ENCODE measurements at places on chromosomes 3 and 15.

DNA sequence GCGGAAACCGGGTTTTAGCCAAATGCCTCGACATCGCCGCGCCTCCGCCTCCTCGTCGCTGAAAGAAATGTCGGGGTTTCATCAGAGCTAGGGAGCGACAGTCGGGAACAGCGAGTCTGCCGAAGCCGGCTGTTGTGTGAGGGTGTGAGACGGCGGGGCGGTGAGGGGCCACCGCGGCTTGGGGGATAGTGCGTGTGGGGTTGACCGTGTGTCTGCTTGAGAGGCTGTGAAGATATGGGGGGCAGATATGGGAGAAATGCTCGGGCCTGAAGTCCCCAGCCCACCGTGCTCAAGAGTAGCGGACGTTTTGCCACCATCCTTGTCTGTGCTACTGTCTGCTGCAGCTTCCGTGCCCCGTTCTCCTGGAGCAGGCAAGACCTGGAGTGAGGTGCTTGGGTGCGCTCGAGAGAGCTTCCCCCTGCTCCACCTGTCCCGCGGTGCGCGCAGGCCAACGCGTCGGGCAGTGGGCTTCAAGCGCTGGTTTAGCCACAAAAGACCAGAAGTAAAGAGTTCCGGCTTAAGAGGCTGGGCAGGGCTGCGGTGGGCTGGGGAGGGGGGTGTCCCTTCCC is 716 bp upstream of the ISLR2 start:
- DNase-seq = no peak

- no peak for DNase-seq
Measured at GRCh38 chr15:88185584-88185983, 71.0 kb downstream of the NTRK3 start.

DNA sequence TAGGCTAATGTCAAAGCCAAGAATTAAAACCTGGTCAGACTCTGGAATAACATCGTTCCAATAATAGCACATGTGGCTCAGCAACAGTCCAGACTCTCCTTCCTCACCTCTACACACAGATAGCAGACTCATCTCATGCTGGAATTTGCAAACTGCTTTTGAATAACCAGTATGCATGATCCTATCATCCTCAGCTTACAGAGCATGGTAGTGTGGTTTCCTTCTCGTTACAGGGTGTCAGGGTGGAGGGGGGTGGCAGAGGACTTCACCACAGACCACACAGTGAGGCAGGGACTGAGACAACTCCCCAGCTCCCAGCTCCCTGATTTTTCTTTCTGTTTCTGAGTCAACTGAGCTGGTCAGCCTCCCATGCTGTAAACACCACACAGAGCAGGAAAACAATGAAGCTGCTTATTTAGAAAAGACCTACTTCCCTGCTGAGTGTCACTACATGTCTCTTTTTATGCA is 101.6 kb downstream of the RPL22L1 start:
- DNase-seq = no peak

DNA sequence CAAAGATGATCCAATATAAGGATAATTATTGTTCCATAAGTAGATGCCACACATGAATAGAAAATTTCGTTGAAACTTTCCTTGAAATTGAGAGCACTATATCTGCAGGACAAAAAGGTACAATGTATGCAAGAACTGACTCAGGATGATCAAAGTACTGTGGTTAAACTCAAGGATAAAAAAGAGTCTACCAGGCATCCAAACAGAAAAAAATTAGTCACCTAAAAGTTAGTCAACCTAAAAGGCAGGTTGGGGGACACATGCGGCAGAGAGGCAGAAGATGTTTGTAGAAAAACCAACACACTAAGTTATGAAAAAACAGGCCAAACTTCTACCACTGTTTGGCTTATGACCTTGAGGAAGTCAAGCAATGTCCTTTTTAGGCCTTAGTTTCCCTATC is 68.7 kb downstream of the GSK3B start:
- DNase-seq = peak; percentile 7

GRCh38 chr3:115912372-115912771 is 289.1 kb downstream of the GAP43 start:
- DNase-seq = no peak

DNA sequence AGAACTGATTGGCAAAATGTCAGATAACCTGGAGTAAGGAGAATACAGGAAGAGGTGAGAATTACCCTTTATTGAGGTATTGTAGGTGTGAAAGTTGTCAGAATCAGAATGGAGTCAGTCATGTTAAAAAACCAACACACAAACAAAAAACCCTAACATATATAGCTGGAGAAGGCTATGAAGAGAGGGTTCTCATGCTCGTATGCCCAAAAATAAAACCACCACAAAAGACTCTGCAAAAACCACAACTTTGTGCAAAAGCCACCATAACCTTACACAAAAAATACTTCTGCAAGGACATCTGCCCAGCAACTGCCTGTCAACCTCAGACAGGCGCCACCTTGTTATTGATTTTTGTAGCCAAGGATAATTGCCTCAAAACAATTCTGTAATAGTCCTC is 136.0 kb downstream of the CD47 start:
- DNase-seq = no peak

DNA sequence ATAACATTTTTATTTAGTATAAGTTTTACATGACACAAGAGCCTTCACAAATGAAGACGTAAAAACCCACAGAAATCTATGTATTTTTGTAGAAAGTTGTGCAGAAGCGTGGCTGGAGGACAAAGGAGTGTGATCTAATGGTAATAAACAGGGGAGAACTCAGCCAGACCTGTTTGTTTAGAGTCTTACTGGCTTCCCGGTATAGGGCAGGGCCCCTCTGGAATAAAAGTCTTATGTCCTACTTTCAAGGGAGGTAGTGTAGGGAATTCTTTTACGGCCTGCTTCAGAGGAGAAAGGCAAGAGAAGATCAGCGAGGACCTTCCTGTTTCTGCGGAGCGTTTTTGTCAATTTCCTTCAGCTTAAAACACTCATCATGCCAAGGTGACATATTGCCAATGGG is 103.6 kb downstream of the TGFBR2 start:
- no peak for DNase-seq

DNA sequence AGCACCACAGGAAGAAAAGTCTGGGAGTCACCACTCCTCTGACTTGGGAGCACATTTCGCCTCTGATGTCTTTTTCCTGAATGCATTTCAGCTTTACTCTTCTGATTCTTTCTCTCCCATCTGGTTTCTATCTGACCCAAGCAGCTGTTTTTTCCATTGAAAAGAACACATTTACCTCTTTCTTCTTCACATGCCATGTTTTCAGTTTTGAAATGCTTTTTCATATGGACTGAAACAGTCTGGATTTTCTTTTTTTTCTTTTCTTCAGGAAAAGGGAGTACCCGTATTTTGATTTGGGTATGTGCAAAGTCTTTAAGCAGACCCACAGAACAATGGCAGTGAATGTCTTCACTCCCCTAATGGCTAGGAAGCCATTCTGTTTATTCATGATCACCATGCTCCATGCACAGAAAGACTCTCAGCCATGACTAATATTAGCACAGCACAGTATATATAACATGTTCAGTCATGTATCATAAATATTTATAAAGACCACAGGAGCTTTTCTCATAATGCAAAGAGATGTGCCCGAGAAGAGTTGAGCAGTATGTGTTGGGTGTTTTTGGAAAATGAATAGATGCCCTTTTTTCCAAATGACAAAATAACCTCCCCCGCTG is 82.7 kb upstream of the LRIG1 start:
- no peak for DNase-seq

GRCh38 chr3:117600112-117600511 is 890.5 kb downstream of the TUSC7 start:
- DNase-seq = no peak

- no peak for DNase-seq
Measured at GRCh38 chr3:32540899-32541298, 29.8 kb downstream of the DYNC1LI1 start.

GRCh38 chr3:11556851-11557644 is 86.7 kb downstream of the VGLL4 start:
- no peak for DNase-seq

GRCh38 chr3:58059349-58060321 is 51.4 kb downstream of the FLNB start:
- no peak for DNase-seq

GRCh38 chr3:47092090-47092489 is 71.8 kb downstream of the SETD2 start:
- no peak for DNase-seq

DNA sequence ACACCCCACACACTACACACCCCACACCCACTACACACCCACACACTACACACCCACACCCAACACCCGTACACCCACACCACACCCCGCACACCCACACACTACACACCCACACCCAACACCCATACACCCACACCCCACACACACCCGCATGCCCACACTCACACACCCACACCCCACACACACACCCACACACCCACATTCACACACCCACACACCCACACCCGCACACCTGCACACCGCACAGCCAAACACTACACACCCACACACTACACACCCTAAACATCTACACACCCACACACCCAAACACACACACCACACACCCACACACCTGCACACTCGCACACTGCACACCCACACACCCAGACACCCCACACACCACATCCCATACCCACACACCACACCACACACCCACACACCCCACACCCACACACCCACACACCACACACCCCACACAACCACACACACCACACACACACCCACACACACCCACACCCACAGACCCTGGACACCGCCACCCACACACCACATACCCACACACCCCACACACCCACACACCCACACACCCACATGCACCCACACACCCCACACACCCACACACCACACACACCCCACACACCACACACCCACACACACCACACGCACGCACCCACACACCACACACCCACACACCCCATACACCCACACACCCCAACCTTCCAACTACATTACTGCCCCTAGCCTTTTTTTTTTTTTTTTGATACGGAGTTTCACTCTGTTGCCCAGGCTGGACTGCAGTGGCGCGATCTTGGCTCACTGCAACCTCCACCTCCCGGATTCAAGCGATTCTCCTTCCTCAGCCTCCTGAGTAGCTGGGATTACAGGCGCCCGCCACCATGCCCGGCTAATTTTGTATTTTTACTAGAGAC is 16.9 kb downstream of the CEP19 start:
- DNase-seq = no peak

- DNase-seq = no peak
Measured at GRCh38 chr3:166900866-166901577, 479.1 kb downstream of the ZBBX start.

DNA sequence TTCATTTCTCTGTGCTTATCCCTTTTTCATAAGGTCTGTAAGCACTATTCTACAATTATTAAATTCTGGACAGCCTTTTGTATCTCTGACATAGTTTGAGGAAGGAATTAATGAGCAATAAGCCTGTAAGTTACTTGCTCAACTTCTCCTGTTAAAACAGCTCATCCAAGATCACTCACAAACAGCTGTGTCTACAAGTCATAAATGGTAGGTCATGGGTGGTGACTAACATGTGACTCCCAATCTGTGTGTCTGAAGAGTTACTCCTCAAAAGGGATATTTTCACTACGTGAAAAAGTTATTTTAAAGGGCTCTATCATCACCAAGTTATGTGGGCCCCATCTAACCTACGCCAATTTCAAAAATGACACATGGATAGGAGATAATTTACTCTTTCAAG is 145.2 kb upstream of the CBLB start:
- DNase-seq = peak; percentile 83

DNA sequence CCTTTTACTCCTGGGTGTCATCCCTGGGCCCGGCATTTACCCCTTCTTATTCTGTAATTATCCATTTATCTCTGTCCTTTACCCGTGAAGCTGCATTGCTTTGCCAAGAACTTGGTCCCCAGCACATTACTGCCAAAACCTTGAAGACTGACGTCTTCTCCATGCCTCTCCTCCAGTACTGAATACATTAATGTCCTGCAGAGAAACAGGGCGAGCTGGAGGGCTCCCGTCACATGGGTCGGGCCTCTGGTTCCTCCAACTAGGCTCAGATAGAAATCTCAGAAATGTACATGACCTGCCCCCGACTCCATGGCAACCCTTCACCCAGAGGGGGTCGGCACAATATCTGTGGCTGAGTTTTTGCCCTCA is 445 bp downstream of the EFCAB12 start:
- no peak for DNase-seq

DNA sequence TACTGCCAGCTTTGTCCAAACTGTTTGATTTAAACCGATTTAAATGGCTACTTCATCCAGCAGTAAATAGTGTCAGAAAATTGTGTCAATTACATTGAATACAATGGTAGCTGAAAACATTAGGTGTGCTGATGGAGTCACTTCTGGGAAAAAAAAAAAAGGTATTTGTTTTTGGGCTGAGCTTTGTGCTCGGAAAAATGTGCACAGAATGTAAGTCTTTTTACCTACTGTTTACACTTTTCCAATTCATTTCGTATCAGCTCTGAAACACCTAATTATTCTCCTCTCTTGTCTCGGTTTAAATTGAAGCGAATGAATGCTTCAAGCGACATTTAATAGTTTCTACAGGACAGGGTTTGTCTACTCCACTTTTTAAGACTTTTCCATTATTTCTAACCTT is 1078.4 kb downstream of the ROBO1 start:
- DNase-seq = no peak

DNA sequence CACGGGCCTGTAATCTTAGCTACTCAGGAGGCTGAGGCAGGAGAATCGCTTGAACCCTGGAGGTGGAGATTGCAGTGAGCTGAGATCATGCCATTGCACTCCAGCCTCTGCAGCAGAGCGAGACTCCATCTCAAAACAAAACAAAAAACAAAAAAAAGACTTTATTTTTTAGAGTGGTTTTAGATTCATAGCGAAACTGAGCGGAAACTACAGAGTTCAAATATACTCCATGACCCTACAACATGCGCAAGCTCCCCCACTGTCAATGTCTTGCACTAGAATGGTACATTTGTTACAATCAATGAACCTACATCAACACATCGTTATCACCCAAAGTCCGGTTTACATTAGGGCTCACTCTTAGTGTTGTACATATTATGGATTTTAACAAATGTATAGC is 2.2 kb upstream of the CRTAP start:
- no peak for DNase-seq

- DNase-seq = no peak
Measured at GRCh38 chr3:196339493-196340254, 1.5 kb upstream of the TM4SF19 start.

DNA sequence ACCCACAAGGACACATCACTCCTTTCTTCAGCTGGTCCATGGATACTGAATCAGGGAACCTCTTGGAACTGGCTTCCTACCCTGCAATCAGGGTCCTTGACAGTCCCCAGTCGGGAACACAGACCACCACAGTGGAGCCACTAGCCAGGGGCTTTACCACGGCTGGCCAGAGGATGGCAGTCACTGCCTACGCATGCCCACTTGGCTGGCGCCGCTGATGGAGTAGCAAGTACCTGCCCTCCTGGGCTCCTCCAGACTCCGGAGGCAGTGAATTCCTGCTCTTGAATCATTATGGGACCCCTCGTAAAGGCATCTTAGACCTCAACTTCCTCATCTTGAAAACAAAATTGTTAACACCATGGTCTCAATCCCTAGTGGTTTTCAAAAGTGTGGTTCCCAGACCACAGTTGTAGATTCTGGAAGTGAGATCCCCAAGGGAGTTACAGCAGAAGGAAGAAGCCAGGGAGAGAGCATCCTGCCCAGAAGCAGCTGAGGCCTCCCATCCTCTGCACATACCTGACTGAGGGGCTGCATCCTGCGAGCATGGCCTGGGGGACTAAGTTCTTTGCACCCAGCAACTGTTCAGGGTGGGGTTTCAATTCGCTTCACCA is 9.1 kb upstream of the SKIC8 start:
- DNase-seq = no peak

GRCh38 chr15:48451736-48452135 is 120.5 kb downstream of the DUT start:
- DNase-seq = no peak

- no peak for DNase-seq
Measured at GRCh38 chr15:69299943-69300588, 1.4 kb downstream of the PAQR5 start.

Measured in kidney epithelial cell (primary cell).